SK-N-SH treated with all-trans-retinoic acid at 6 μM for 48 hours (cell line): ENCODE measurements at places on chromosomes 6 and 20.
A peak's percentile ranks its signal among the peaks of the same experiment; 100 is the strongest.

DNA sequence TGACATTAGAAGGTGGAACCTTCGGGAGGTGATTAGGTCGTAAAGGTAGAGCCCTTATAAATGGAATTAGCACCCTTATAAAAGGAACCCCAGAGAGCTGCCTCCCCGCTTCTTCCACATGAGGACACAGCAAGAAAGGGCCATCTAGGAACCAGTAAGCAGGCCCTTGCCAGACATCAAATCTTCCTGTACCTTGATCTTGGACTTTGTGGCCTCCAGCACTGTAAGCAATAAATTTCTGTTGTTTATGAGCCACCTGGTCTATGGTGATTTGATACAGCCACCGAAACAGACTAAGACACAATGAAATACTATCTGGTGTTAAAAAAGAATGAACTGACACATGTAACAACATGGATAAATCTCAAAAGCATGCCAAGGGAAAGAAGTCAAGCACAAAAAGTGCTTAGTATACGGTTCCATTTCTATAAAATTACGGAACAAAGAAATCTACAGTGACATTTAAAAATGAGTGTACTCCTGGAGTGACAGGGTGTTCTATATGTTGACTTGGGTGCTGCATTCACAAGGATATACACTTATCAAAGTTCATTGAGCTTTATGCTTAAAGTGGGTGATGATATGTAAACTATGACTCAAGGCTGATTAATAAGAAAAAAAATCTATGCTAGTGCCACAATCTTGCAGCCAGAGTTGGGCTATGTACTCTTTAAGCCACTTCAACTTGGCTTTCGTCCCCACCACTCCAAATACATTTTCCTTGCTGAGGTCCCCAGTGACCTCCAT is 18.4 kb downstream of the SERPINB1 start:
- no peak for ATAC-seq

GRCh38 chr6:123994891-123995635 is 191.4 kb downstream of the NKAIN2 start:
- no peak for ATAC-seq

- peak; percentile 79 for ATAC-seq
These were observed 43.6 kb upstream of the SLC32A1 start for GRCh38 chr20:38680500-38681306.

DNA sequence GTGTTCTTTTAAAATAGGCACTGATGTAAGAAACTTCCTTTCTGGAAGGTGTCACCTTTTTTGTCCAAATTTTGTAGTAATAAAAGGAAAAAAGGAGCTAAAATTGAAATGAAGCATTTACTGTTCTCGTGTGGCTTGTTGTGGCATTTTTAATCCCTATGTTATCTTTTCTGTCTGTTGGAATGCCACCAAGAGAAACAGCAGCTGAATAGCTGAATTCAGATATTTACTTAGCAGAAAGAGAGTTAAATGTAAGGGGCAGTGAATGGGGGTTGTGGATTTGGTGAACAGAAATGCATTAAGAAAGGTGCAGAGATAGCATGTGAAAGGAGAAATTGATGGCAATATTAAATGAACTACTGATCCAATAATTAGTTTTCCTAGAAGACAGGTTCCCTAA is 573.6 kb upstream of the EPHA7 start:
- ATAC-seq, result no peak

DNA sequence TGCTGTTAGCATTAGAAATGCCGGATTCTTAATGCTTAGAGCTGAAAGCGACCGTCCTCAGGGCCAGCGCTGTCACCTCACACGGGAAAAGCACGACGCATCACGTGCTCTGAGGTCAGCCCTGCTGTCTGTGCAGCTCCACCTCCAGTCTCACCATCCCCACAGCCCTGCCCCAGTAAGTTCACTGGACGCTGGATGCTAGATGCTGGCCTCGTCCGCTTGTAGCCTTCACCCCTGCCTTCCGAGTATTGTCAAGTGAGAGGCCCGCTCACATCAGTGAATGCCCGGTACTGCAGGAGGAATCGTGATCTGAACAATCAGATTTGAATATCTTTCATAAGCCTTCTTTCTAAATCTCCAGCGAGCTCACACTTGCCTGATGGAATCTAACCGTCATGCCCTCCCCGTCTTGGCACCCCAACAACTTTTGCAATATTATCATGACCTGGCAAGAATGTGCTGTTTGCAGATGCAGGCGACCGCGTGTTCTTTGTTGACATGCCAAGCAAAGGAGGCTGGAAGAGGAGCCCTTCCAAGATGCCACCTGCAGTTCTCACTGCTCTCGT is 64.9 kb downstream of the DLL1 start:
- no peak for ATAC-seq

GRCh38 chr20:53660078-53660909 is 66.7 kb upstream of the ZNF217 start:
- ATAC-seq, result peak; percentile 26

DNA sequence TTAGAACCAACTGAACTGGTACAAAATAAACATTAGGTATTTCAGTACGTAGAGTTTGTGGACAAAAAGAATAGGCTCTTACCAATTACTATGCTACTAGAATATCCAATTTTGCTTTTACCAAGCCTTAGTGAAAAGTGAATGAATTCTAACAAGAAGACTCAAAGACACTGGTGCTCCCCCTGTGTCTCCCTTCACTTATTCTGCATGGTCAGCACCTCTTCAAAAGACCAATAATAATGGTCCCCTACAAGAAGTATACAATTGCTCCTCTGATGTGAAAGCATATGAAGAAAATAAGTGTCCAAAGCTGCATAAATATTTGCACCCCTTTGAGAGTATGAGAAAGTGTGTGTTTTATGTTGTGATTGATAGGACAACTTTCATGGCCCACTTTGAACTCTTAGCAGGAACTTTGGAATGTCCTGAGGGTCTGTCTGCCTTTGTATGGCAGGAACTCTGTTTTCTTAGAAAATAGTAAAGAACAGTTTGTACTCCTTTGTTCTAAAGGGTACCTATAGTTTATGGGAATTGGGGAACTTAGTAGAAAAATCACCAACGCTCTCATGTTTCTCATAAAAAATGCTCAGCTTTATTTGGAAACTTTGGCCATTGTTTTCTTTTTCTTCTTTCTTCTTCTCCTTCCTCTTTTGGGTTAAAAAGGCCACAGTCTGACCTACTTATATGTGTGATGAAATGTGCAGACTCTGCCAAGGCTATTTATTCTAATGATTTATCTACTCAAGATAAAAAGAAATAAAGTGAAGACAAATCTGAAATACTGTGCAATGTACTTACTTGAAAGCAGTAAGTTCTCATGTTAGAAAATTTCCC is 352.4 kb downstream of the LAMA2 start:
- no peak for ATAC-seq

DNA sequence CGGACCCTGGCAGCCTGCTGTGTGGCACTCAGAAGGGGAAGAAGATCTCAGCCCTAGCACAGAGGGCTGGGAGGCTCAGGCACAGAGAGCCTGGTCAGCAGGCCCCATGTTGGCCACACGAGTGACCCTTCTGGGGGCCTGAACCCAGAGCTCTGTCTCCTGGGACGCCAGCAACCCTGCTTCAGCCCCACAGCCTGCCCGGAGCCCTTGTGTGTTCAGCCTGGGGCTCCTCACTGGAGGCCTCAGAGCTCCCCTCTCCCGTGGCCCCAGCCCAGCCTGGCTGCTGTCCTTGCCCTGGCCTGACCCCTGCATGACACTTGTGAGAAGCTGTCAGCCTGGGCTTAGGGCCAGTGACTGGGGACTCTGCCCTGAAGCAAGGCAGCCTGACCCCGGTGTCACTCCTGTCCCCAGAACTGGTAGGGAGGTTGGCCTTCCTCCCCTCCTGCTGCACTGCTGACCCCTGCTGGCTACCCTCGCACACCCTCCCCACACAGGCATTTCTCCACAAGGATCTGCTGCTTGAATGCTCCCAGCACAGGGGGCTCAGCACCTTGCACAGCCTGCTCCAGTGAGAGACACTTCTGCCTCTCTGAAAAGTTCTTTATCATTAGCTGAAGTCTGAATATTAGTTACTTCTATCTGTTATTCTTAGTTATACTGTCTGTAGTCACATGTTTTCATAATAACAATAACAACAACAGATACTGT is 15.4 kb upstream of the IP6K3 start:
- ATAC-seq, result peak; percentile 85

DNA sequence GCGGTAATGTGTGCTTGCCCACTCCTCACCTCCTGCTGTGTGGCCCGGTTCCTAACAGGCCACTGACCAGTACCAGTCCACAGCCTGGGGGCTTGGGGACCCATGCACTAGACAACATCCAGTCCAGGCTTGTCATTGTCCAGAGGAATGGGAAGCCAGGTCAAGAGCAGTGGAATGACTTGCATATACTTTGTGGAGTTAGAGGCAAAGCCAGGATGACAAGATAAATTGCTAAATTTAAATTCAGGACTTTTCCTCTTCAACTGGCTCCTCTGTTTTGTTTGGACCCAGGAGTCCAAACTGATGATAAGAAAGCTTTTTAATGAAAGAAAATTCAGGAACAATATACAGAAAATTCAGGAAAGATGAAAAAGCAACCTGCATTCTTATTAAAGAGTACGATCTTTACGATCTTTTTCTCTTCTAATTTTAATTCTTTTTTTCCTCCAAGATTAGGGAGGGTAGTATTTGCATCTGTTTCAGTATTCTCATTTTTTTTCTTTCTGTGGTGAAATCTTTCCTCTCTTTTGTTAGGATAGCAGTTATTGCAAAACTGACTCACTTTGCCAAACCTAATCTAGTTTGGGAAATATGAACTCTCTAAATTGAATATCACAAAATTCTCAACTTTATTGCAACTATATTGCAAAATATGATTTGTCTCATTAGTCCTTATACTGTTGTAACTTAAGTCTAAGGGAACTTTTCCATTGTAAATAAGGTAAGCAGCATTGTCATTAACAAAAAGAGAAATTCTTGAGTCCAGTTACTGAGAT is 48.2 kb downstream of the DCBLD1 start:
- ATAC-seq, result peak; percentile 23; the same call in 2 of the 3 replicates

DNA sequence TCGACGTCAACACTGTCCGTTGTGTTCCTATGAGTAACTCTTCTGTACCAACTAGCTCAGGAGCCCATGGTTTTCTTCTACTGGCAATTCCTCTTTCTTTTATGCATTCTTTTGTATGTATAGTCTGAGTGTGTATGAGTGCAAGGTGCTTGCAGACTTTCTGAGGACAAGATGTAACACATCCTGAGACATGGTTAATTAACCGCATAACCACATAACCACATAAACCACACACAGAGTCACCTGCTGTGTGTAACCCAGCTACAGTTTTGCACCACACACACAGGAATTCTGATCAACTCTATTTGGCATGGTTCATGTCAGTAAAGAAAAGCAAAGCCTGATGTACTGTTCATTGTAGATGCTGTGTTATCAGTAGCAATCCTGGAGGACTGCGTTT is 98.6 kb downstream of the DACT2 start:
- no peak for ATAC-seq

DNA sequence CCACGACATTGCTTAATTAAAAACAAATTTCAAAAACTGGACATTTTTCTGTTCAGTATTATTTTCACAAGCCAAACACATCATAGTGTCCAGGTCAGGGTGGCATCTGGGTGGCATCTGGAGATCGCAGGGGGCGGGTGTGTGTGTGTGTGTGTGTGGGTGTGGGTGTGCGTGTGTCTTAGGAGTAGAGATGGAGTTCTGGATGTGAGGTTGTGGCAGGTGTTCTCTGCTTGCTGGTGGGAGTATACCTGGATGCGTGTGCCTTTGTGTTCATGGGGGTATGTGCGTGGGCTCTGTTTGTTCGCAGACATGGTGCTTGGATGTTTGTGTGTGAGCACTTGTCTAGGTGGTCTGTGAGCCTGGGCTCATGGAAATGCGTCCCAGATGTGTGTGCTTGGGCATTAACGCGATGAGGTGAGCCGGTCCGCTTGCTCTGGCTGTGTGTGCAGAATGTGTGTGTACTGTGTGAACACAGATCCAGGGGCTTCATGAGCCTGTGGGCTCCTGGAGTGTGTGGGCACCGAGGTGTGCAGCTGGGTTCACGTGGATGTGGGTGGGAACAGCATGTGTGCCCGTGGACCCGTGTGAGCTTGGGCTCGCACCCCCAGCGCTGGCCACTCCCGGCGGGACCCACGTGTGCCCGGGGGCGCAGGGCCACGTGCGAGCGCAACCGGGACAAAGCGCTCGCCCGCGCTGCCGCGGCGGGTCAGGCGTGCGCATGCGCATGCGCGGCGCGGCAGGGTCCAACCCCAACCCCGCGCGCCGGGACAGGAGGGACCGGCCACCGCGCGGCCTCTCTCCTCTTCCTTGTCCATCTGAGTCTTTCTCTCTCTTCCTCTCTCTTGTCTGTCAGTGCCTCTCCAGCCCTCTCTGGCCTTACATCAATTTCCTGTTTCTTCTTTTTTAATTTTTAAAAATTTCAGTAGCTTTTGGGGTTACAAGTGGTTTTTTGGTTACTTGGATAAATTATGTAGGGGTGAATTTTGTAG is 60.4 kb downstream of the SRC start:
- ATAC-seq, result peak; percentile 66

- no peak for ATAC-seq
These were observed 9.2 kb upstream of the MAS1L start for GRCh38 chr6:29496961-29497360.

DNA sequence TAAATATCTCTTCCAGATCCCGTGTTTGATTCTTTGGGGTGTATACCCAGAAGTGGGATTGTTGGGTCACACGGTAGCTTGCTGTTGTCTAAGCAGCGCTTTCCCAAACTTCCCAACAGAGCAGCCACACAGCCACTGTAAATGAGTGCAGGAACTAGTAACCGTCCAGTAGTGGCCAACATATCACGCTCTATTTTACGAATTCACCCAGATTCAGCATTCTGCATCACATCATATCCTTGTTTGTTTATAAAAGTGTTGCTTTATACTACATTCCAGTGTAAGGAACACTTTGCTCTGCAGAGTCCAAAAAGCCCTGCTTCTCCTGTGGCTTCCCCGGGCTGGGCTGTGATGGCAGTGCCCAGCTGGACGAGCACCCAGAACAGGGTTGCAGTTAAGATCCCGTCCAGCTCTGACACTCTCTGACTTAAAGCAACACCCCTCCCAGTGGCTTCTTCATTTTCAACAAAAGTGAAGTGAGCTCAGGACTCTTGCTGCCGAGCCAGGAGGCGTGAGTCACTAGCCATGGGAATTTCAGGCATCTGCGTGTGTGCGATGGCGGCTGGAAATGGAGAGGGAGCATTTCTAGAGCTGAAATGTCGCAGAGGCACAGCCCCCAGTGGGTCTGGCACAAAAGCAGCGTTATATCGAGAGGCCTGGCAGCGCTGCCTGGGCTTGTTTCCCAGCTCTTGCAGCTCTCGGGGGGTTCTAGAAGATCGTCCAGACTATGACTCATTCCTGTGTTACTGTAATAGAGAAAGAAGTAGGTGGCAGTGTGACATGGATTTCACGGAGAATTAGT is 216.3 kb upstream of the ECI2 start:
- ATAC-seq, result peak; percentile 90

GRCh38 chr20:37290158-37290810 is 829 bp downstream of the MANBAL start:
- ATAC-seq, result no peak

DNA sequence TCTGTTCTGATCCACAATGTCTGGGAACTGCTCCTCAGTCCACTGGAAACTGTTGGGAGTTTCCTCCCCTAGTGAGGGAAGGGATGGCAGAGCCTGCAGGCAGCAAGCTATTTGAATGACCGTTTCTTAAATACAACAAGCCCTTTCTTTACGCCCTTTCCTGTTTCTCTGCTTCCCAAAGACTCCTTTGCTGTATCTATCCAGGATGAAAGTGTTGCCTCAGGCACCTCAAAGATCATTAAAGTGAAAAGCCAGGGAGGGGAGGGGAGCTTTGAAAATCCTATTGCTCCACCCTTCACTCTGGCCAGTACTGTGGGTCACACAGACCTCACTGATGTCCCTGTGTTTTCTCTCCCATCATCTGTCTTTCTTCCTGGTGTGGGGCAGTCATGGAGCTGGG is 213.1 kb downstream of the RNF144B start:
- no peak for ATAC-seq
